NCI-H1417 treated with DMSO at 0.1 percent for 48 hours (cell line): ENCODE measurements at places on chromosomes 11 and 22.

- no peak for DNase-seq
These were observed 22.1 kb upstream of the FGF3 start for GRCh38 chr11:69841170-69841858.

GRCh38 chr11:15159085-15159484, 44.4 kb downstream of the INSC start:
- DNase-seq = no peak

GRCh38 chr11:126510621-126511370, 155.3 kb downstream of the ST3GAL4 start:
- no peak for DNase-seq

GRCh38 chr11:62269654-62270278, at the start of gene SCGB2A2:
SCGB2A2 (plus strand) TSS chr11:62270158; CDS start chr11:62270217, 59 bp downstream.
- no peak for DNase-seq

GRCh38 chr22:36432592-36433317, 45.0 kb upstream of the MYH9 start:
- no peak for DNase-seq

DNA sequence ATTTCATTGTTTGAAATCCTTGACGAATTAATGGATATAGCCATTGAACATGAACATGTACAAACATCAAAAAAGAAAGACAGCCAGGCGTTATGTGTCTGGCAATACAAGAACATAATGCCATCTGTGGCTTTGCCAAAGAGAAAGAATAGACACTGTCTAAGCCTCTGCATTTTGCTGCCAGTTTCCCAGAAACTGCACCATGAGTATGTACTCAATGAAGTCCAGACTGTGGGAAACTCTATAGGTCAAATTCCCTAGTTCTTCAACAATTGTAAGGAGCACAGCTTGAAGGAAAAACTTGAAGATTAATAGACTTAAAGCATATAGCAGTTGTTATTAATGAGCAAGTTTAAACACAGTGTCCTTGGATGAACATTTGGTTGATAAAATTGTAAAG, 71.3 kb downstream of the BBOX1 start:
- no peak for DNase-seq

GRCh38 chr11:13720940-13721339, 52.5 kb downstream of the FAR1 start:
- no peak for DNase-seq

- DNase-seq = no peak
These were observed 2.9 kb upstream of the IL18BP start for GRCh38 chr11:71995726-71996291.

- no peak for DNase-seq
These were observed 95.6 kb downstream of the RDX start for GRCh38 chr11:110200836-110201235.

DNA sequence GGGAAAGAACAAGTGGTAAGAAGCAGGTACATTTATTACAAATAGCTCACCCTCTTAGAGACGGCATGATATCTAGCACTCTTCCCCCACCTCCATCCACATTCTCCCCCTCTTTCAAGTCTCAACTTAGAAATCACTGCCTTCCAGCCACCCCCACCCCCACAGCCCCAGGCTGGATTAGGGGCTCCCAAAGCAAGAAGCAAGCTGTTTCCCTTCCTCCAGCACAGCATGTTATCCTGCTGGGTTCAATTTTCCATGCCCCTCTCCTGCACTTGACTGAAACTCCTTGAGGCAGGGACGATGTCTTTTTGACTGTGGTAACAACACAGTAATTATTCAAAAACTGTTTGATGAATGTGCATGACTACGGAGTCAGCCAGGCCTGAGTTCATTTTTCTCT, 350.7 kb downstream of the LARGE1 start:
- DNase-seq = no peak

DNA sequence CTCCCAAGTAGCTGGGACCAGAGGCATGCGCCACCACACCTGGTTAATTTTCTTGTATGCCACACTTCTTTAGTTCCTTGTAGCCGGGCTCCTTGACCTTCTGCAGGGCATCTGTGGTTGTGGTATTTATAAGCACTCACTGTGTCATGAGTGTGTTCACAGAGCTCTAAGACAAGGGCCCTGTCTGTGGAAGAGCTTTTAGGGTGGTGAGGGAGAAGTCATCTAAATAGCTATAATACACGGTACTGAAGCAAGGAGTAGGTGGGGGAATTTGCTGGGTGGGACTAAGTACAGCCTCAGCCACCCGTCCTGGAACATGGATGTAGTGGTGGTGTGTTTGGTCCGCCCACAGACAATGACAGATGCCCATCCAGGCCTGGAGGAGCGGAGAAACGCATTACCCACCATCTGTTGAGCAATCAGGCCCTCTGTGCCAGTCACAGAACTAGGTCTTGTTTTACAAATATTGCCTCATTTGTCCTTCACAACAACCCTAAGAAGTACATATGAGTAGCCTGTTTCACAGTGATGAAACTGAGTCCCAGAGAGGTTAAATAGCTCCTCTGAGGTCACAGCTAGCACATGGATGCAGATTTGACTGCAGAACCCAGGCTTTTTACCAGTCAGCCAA, 10.1 kb downstream of the ACO2 start:
- no peak for DNase-seq

GRCh38 chr22:35629406-35630216, 12.5 kb upstream of the MB start:
- no peak for DNase-seq
